ENCODE measurements at places on chromosomes 16 and 17.

GRCh38 chr17:51371732-51372151, 111.4 kb downstream of the UTP18 start:
- DNase-seq = peak; percentile 62

GRCh38 chr17:50130559-50131305, 772 bp upstream of the SAMD14 start:
- no peak for DNase-seq

DNA sequence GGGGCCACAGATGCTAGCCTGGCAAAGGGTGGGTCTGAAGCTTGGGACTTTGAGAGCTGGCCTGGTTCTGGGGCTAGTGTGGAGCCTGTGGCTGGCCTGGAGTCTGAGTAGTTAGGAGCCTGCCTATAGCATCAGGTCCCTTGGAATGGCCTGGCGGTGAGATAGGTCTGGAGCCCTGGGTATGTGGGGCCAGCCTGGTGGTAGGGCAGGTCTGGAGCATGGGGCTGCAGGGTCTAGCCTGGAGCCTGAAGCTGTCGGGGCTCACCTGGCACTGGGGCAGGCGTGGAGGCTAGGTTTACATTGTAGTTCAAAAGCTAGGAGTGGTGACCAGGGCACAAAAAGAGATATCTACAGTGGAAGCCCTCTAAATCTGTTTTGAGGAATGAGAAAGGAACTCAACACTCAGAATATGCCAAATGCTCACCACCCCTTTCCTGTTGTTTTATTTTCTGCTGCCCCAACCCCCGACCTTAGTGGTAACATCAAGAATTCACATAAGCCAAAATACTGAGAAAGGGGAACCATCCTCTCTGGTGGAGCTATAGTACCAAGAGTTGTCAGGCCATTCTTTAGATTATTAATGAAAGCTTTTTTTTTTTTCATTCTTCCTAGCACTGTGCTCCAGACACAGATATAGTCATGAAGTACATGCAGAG, 100.3 kb downstream of the TANC2 start:
- no peak for DNase-seq

- DNase-seq = no peak
Observed at GRCh38 chr16:1916640-1916990, 1.6 kb downstream of the HS3ST6 start.

DNA sequence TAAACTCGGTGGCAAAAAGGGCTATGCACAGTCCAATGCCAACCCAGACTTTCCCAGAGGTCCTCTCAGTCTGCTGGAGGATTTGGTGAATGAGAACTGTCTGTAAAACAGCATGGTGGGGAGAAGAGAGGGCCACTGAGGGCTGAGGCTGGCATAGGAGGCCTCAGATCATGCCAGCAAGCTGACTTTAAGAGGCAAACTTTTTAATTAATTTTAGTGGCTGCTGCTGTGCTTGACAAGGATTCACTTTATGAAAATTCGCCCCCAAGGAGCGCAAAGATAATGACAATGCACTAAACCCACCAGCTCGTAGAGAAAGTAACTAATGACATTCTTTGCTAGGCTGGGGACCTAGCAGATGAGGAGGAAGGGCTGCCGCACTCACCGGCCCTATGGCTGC, 15.0 kb downstream of the ABCC12 start:
- DNase-seq = no peak

DNA sequence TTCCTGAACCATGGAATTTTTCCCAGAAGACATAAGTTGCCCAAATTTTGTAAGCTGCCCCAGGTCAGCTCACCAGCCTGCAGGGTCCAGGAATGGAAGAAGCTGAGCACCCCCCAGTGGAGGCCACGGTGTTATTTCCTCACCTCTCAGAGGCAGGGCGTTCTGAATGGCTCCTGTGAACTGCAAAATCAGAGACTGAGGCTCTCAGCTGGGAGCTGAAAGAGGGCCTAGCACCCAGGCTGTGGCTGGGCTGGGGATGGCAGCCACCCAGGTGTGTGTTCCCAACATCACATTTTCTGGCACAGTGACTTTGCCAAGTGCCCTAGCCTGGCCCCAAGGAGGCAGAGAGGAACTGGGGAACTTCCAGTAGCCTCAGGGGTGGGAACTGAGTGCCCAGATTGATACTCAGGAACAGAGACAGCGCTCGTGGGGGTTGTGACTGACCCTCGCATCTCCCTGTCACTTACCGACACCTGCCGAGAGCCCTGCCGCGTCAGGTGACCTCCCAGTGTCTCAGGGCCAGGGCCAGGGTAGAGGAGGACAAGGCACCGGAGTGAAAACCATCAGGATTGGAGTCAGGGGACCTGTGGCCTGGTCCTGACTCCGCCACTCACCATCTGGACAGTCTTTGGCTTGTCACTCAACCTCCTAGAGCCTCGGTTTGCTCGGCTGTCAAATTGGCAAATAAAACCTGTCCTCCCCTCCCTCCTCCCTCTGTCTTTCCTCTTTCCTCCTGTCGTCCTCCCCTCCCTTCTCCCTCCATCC, 11.3 kb downstream of the CACNG4 start:
- no peak for DNase-seq

DNA sequence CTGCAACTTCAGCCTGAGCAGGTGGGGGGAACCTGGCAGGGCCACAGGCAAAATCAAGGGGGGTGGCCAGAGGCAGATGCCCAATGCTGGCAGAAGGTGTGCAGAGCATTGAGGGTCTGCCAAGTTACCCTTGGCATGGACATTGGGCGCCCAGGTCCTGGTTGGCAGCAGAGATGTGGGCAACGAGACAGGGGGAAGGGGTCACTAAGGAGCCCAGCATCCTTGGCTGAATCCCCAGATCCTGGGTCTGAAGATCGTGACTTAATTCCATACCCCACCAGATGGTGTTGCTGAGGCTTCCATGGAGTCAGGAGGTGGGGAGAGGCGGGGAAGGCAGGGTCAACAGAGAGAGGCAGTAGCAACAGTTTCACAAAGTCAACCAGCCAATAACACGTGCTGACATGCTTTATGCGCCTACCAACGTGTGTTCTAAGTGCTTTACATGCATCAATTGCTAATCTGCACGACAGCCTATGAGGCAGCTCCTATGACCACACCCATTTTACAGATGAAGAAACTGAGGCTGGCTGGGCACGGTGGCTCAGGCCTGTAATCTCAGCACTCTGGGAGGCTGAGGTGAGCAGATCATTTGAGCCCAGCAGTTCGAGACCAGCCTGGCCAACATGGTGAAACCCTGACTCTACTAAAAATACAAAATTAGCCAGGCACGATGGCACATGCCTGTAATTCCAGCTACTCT, 83.3 kb downstream of the GSG1L start:
- no peak for DNase-seq

DNA sequence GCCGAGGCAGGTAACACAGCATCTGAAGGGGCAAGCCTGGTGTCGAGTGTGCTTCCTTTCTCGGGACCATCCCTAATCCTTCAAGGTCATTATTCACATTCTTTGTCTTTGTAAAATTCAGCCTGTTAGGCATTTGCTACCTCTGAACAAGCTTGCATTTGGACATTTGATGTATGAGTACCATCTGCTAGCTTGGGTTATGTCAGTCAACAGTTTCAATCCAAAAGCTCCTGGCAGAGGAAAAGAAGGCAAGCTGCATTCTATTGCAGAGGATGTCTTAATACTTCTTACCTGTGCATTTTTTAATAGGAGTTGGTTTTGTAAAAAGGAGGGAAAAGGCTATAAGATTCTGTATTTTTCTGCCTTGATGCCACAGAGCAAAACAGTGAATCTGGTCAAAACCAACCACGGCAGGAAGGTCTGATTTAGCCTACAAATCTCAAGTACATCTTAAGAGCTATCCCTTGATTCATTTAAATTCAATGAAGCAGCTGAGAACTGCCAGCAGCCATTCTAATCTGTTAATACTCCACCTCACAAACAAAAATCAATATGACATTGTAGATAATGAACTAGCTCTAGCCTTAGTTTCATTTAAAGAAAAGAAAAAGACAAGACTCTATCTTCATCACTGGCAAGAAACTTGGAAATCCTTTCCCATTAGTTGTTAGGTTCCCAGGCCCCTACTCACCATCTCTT, 39.0 kb downstream of the TEX2 start:
- no peak for DNase-seq

GRCh38 chr16:67156143-67156844, 3.4 kb downstream of the TRADD start:
- no peak for DNase-seq

- no peak for DNase-seq
Observed at GRCh38 chr17:80645706-80646325, 101.2 kb downstream of the RPTOR start.

- DNase-seq = no peak
Observed at GRCh38 chr16:81810361-81810760, 31.3 kb downstream of the PLCG2 start.

- DNase-seq = no peak
Observed at GRCh38 chr16:72791786-72792185, 256.1 kb downstream of the ZFHX3 start.

DNA sequence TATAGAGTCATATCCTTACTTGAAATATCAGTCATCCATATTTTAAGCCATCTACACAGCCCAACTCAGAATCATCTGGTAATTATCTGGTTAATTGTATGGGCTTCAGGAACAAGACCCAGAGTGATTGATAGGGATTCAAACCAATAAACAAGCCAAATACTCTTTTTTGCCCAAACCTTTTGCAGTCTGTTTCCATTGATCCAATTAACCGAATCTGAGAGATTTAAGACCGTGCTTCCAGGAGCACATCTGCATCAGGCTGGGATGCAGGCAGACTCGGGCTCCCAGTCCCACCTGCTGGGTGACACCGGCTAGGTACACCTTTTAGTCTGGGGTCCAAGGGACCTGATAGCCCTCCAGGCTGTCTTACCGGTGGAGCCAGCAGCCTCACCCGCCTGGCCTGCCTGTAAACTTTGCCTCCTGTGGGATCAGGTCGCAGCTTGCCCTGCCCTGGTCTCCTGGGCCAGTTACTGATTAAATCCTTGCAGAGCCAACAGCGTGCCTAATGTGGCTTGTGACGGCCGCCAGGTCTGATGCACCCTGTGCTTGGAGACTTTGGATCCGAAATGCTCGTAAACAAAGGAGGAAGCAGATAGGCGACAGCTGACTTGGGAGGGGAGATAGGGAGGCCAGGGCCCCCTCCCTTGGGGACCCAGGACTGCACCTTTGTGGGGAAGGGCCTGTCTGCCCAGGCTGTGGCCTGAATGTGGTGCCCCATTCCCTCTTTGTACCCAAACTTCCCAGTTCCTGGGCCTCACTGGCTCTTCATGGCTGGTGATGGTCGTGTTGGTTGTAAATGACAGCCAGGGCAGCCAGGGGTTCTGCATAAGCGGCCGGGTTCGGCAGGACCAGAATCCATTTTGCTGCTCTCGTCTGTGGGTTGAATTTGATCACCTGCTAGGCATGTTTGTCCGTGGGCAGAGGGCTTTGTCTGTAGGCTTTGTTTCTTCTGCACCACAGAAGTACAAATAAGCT, 3.8 kb downstream of the CMIP start:
- DNase-seq = no peak

GRCh38 chr16:80167657-80168390, 373.0 kb upstream of the DYNLRB2 start:
- DNase-seq = no peak

GRCh38 chr16:48542020-48542473, 67.9 kb downstream of the N4BP1 start:
- no peak for DNase-seq

GRCh38 chr17:50364715-50365114, 8.3 kb downstream of the MRPL27 start:
- no peak for DNase-seq

- DNase-seq = no peak
Observed at GRCh38 chr16:54405478-54405877, 118.9 kb upstream of the IRX3 start.

GRCh38 chr17:73151916-73152632, 12.7 kb upstream of the SSTR2 start:
- no peak for DNase-seq

- DNase-seq = no peak
Observed at GRCh38 chr17:61809816-61810392, 53.4 kb downstream of the BRIP1 start.

DNA sequence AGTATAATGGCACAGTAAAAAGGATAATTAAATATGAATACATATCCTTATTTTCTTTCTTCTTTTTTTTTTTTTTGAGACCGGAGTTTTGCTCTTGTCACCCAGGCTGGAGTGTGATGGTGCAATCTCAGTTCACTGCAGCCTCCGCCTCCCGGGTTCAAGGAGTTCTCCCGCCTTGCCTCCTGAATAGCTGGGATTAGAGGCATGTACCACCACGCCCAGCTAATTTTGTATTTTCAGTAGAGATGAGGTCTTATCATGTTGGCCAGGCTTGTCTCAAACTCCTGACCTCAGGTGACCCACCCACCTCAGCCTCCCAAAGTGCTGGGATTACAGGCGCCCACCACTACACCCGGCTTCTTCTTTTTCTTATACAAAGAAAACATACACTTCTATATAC, 12.0 kb downstream of the GABARAPL2 start:
- no peak for DNase-seq

All from CD4-positive, alpha-beta T cell treated with Interleukin-2 at 100 ng/mL for 4 hours (primary cell).